Activated T-cell treated with anti-CD3 and anti-CD28 coated beads for 24 hours (primary cell): ENCODE measurements at places on chromosomes 2 and 18.

DNA sequence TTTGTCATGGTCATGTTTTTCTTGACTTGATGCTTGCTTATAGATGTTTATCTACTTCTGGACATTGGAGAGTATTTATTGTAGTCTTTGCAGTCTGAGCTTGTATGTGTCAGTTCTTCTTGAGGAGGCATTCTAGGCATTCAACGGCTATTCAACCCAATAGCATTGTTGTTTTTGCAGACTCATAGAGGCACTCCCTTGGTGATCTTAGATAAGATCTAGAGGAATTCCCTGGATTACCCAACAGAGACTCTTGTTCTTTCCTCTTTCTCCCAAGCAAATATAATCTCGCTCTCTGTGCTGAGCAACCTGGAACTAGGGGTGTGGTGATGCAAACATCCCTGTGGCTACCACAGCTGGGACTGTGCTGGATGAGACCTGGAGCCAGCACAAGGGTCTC is 40.4 kb downstream of the SYT4 start:
- DNase-seq = no peak

DNA sequence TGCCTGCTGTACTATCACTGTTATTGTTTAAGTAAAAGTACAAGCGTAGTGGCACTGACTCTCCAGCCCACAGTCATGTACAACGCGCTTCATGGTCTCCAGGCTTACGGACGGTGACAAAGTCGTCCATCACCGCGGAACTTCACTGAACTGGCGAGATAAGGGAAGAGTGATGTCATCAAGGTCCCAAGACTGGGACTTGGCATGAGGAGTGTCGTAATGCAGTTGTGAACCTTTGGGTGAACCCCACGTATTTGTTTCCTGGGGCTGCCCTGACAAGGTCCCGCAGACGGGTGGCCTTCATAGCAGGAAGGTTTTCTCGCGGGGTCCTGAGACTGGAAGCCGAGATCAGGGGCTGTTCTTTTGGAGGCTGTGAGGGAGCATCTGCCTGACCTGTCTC is 17.3 kb downstream of the NFATC1 start:
- no peak for DNase-seq

DNA sequence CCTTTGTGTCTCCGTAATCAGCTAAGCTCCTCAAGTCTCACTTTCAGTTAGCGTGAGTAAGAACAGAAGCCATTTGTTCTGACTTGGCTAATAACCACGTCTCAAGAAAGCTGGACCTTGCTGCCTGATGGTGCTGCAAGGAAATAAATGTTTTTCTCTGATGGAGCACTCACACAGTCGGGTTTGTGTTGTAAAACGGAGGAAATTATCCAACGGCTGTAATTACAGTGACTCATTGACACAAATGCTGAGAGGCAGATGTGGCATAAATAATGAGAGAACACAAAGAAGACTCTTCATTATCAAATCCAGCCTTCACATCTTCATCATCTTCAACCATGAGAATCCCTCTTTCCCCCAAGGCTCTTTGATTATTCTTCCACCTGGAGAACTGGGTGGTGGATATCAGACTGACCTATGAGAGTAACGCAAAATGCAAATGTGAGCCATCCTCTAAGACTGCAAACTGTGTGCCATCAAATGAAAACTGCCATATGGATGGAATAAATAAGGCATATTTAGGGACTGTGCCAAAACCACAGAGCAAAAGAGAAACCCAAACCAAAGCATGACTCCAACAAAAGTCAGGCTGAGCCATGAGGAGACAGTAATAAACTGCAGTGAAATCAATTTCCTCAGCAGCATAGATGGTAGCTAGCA is 252.6 kb downstream of the RND3 start:
- DNase-seq = no peak

DNA sequence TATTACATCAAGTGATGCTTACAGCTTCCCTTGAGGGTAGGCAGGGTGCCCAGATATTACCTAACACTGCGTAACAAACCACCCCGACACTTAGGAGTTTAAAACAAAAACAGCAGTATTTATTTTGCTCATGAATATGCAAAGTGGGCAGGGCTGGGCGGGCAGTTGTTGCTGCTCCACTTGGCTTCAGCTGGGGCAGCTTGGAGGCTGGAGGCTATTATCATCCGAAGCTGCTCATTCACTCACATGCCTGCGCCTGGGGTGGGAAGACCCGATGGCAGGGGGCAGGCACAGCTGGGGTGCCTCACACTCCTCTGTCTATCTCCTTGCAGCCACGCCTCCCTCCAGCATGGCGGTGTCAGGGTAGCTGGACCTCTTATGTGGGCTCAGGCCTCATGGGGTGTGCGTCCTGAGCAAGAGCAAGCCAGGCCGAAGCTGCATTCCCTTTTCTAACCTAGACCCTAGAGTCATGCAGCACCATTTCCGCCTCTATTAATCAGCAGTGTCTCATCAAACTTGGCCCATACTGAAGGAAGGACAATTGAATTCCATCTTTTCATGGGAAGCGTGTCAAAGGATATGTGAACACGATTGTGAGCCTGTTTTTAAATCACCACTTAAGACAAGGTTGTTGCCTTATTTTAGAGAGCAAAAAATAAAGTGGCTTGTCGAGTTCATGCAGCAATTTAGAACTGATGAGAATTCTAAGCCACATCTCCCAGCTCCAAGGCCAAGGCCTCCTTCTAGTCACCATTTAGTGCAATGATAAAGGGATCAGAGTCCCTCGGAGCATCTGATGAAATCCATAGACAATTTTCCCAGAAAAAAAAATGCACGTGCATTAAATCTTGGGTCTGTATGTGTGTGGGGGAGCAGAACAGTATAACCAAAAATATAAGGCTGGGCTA is 54.9 kb downstream of the SDC1 start:
- no peak for DNase-seq

- no peak for DNase-seq
Observed at GRCh38 chr2:159163930-159164329, 122.6 kb downstream of the WDSUB1 start.

- DNase-seq = no peak
Observed at GRCh38 chr2:18273205-18273604, 287.2 kb downstream of the RDH14 start.

DNA sequence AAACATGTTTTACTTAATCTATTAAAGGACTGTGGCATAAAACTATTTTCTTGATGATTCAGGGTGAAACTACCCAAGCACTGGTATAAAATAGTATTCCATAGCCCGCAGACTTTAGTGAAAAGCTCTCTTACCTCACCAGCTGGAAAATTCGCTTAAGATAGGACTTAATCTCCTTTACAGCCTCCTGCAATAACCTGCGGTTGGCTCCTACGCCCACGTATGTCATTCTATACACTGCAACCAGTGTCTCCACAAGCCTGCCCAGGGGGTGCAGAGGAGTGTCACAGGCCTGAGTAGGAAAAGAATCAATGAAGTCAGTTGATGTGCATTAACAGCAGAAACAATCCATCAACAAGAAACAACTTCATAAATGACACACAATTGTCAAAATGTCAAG is 11.3 kb upstream of the MPP4 start:
- DNase-seq = no peak

DNA sequence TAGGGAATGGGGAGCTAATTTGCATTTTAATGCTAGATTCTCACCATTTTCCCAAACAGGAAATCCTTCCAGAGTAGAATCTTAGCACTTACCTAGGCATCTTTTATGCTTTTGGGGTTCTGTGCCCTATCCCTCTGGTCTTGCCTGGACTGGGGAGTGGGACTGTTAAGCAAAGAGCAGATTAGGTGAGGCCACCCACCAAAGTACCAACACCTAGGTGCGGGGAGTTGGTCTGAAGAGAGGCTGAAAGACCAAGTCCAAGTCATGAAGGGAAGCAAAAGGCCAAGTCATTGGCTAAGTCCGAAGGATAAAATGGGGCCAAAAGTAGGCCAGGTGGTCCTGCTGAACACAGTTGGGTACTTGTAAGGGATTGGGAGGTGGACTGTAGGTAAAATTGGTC is 86.7 kb downstream of the FAM168B start:
- DNase-seq = no peak

GRCh38 chr18:79191956-79192355 is 122.8 kb downstream of the ATP9B start:
- DNase-seq = no peak

DNA sequence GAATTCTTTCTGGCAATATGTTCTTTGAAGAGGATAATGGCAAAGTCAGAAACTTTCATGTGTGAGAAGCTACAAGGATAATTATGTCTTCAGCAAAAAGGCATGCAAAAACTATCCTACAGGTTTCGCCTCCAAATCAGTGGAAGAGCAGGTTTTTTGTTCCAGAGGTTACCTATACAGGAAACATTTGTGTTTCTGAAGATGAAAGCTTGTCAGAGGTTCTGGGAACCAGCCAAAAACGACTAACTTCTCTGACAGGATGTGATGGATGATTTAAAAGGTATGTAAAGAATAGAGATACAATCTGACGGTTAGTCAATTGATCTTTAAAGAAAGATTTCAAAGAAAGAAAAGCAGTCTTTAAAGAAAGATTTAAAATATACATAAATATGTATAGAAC is 37.6 kb downstream of the RND3 start:
- no peak for DNase-seq

GRCh38 chr2:164840930-164841718 is 499 bp downstream of the COBLL1 start:
- no peak for DNase-seq

DNA sequence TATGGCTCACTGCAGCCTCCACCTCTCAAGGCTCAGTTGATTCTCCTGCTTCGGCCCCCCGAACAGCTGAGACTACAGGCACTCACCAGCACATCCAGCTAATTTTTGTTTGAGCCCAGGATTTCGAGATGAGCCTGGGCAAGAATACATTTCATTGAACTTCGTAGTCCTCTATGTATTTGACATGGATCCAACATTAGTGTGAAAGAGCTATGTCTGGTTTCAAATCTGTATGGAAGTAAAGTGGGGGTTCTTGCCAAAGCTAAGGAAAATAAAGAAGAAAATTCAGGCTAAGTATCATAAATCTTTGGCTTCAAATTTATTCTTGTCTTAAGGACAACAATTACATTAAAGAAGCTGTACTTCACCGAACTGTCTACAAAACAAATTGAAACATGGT is 1291.7 kb upstream of the CRIM1 start:
- no peak for DNase-seq

DNA sequence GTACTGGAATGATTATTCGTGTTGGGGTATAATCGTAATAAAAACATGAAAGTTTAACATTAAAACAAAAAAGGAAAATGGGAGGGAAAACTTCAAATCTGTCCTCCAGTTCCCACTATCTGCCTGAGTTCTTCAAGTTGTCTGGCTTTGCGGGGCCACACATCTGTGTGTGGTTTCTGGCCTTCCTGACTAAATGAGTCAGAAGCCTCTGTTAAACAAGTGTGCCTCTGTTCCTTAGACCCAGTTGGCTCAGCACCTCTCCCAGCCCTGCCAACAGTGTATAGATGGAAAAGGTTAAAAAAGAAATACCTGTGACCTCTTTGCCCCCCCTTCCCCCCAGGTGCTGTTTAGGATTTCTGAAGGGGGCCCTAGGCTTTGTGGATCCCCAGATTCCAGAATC is 30.2 kb downstream of the XDH start:
- no peak for DNase-seq

DNA sequence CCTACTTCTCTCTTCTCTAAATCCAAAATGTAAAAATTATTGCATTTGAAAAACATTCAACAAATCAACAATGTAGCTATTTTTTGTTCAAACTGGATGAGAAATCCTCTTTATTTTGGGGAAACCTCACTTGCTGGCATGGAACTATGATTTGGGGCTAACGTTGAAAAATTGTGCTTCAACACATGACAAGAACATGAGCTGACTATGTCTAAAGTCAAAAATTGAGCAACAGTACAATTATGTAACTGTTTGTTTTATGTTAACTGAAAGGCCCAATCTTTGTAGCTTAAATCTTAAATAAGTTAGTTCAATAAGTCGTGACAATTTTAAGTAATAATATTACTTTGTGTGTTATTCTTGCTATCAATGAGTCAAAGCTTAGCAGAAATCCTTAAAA is 67.3 kb downstream of the TMEFF2 start:
- DNase-seq = no peak

DNA sequence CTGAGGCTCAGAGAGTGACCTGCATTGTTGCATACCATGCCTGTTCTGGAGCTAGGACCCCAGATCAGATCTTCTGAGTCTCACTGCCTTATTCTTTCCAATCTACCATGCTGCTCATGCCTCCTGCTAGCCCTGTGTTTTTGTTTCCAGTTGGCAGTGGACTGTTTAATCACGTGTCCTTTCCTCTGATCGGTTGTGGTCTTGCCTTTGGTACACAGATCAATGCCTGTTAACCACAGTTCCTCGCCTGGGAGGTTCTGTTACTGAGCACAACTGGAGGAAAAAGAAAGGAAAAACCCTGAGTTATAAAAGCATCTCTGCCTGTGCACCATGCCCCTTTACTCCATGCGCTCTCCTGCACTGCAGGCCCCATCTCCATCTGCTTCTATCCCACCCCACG is 329.1 kb downstream of the SETBP1 start:
- no peak for DNase-seq

DNA sequence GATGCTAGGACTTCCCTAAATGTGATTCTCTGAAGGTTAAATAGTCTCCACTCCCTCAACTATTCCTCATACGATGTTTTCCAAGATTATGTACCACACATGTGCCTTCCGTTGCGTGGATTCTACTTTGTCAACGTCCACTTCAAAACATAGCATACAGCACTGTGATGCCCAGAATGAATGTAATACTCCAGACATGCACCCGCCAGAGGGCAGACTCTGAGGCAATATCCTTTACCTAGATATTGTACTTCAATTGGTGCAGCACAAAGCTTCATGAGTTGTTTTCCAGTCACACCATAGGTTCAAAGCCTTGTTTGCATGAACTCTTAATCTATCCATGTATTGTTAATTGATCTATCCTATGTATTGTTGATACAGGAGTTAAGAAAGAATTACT is 201.0 kb upstream of the NABP1 start:
- no peak for DNase-seq

DNA sequence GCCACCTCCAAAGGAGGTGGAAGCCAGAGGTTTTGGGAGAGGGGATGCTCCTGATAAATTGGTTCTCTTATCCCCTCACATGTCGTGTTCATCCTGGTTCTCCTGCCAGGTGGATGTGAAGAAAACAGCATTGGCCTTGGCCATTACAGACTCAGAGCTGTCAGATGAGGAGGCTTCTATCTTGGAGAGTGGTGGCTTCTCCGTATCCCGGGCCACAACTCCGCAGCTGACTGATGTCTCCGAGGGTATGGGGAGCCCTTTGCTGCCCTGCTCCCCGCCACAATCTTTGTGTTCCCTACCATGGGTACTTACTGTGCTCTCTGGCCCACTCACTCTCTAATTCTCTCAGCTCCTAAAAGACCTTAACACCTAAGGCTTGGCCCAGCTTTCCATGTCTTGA is 3.5 kb downstream of the RETREG2 start:
- no peak for DNase-seq

GRCh38 chr2:237492137-237492890 is 5.3 kb downstream of the MLPH start:
- DNase-seq = no peak

DNA sequence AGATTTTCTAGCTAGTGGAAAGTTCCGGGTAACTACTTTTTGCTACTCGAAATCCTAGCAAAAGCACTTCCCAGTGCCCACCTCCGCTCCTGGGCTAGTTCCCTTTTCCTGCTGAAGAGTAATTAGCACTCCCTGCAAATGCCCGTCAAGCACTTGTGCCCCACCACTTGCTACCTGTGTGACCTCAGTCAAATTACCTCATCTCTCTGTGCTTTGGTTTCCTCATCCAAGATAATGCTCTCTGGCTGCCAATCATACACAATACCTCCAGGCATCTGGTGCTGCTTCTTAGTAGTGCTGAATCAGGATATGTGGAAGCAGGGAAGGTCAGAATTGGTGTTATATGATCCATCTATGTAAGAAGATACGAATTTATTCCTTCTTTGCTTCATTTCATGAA is 102.1 kb upstream of the CDCA7 start:
- no peak for DNase-seq
